ENCODE measurements at places on chromosomes 4 and X.

GRCh38 chrX:20116577-20117240 lies at the start of gene MAP7D2:
Gene MAP7D2 (minus strand): TSS chrX:20116907. CDS start chrX:20116879, 28 bp downstream.
- DNase-seq, result no peak

- no peak for DNase-seq
Measured at GRCh38 chr4:158809611-158810486, 41.0 kb downstream of the FNIP2 start.

DNA sequence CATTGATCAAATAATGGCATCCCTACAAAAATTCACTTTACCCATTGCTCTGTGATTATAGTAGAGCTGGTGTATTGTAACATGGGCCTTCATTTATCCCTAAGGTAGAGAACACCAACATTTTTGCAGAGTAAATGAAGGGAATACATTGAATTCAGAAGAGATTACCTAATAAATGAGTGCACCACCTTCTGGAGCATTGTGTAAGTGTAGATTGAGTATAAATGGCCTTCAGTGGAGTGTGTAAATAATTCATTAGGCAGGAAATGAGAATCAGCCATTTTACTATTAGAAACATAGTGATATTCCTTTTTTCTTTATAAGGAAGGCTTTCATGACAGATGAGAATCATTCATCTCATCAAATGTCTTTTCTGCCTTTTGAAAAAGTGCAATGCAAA lies 155.8 kb downstream of the FAM47B start:
- DNase-seq, result no peak

GRCh38 chr4:136841526-136841925 lies 690.8 kb downstream of the PCDH18 start:
- no peak for DNase-seq

GRCh38 chrX:16552546-16552945 lies 97.4 kb upstream of the S100G start:
- DNase-seq, result no peak

GRCh38 chr4:35754047-35754446 lies 490.3 kb downstream of the ARAP2 start:
- no peak for DNase-seq

DNA sequence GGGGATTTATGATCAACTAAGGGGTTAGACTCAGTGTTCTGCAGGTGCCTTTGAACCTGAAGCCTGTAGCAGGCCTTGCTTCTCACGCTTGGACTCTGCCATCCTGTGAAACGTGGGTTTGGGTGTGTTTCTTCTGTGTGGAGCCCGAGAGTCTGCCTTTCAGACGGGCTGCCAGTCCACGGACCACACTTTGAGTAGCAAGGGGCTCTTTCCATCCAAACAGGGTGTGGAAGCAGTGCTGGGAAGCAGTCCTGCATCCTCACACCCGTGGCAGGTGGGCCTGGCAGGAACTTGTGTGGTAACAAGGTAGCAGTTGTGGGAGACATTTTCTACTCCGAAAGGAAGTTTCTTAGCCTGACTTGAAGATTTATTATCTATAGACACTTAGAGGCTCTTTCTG lies 22.7 kb downstream of the RGS12 start:
- no peak for DNase-seq

- DNase-seq, result no peak
Measured at GRCh38 chr4:176036585-176037205, 28.9 kb upstream of the WDR17 start.

- DNase-seq, result no peak
Measured at GRCh38 chrX:110172215-110172614, 145.7 kb downstream of the AMMECR1 start.

DNA sequence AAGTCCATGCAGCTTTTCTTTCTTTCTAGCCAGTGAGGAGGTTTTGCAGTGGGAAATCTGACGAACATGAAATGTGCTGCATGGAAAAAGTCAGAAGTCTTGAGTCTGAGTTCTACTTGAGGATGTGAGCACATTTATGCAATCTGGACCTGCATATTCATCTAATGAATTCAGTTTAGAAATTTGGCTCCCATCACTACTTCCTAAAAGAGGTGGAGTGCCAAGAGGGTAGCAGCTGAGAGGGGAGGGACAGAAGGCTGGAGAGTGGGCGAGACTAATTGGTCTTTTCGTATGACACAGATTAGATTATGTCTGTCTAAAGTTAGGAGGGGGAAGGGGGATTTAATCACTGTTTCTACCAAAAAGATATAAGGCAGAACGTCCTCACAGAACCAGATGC lies 535.9 kb downstream of the IQCM start:
- DNase-seq, result no peak

DNA sequence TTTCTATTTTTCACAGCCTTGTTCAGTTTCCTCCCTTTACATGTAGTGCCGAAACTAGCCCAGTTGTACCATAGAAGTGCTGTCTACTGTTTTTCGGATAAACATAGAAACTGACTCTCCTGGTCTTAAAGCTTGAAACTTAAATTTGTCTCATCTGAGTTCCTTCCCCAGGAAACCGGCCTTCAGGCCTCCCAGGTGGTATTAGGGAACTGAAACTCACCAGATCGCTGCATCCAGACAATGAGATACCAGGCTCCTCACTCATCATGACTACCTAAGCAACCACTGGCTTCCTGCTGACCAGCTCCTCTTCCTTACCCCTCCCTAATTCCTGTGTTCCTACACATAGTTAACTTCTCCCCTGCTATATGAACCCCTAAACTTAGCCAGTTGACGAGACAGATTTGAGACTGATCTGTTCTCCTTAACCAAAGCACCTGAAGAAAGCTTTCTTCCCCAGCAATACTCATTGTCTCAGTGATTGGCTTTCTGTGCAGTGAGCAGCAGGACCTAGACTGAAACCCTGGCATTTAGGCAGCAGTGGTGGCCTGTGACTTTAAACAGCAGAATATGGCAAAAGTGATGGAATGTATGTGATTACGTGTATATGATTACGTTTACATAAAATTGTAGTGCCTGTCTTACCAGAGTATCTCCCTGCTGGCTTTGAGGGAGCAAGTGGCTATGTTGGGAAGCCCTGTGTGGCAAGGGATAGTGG lies 959.1 kb upstream of the LCORL start:
- no peak for DNase-seq

DNA sequence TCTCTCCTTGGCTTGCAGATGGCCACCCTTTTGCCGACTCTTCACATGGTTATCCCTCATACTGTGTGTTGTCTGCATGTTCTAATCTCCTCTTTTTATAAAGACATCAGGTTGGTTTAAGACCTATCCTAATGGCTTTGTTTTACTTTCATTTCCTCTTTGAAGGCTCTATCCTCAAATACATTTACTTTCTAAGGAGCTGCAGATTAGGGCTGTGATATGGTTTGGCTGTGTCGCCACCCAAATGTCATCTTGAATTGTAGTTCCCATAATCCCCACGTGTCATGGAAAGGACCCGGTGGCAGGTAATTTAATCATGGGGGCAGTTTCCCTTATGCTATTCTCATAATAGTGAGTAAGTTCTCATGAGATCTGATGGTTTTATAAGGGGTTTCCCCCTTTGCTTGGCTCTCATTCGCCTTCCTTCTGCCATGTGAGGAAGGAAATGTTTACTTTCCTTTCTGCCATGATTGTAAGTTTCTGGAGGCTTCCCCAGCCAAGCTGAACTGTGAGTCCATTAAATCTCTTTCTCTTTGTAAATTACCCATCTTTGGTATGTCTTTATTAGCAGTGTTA lies 204.5 kb downstream of the RELL1 start:
- no peak for DNase-seq

All from CD4-positive, alpha-beta T cell (primary cell).